Stimulated activated CD4-positive, alpha-beta T cell treated with anti-CD3 and anti-CD28 coated beads, Interleukin-4, amount 100 ng/mL, for 4 hours (primary cell): ENCODE measurements at places on chromosomes 12 and 14.

GRCh38 chr14:70641548-70642302 is at the start of gene TTC9:
Gene TTC9, plus strand, starts transcription at chr14:70641916. Its CDS starts 214 bp downstream, at chr14:70642130.
- no peak for DNase-seq

- DNase-seq: no peak
Observed at GRCh38 chr14:101083564-101084435, 180.3 kb upstream of the RTL1 start.

GRCh38 chr14:79407572-79407971 is 803.7 kb downstream of the DIO2 start:
- DNase-seq: no peak

DNA sequence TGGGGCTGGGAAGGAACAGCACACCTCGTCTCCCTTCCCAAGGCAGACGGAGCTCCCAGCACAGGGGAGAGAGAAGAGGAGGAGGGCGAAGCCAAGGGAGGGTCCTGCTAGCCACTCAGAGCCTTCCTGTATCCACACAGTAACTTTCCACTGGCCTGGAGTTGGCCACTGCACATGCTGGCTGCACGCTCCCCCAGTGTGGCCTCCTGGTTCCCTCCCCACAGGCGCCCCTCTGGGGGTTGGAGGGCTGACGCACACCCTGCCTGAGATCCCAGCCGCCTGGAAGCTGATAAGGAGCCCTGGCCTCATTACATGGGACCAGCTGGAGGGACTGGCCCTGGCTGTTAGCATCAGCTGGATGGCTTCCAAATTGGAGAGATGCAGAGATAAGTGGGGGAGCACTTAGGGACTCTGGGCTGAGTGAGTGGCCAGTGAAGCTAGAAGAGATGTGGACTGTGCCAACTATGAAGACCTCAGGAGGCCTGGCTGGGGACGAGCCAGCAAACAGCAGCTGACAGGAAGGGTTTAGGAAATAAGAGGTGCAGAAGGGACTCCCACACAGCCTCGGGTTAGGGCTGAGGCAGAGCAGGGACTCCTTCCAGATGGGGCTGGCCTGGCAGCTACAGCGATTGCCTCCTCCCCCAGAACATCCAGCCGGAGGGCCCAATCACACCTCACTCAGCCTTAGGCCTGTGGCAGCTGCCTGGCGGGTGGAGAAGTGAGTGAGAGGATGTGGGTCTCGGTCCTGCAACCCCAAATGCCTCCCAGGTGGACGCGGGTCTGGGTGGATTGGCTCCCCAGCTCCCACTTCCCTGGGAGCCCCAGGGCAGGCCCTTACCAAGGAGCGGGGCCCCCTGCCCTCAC is 26.3 kb upstream of the BCDIN3D start:
- DNase-seq: no peak

DNA sequence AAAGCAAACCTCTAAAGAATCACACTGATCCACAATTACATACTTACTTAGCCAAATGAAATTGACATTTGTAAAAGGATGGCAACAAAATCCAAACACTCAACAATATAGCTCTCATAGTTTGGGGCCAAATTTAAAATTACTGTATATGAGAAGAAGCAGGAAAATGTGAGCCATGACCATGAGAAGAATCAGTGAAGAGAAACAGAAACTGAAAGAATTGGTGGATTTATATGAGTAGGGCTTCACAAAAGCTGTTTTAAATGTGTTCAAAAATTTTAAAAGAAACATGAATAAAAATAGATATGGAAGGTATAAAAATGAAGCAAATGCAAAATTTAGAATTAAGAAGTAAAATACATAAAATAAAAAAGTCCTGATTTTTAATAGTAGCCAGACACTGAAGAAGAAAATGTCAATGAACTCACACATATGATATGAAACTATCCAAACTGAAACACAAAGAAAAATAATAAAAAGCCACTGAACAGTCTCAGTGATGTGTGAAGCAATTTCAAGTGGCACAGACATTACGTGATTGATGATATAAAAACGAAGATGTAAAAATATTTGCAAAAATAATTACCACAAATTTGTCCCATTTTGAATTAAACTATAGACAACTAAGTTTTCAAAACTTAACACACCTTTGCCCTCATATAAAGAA is 87.9 kb upstream of the MDGA2 start:
- DNase-seq: no peak

DNA sequence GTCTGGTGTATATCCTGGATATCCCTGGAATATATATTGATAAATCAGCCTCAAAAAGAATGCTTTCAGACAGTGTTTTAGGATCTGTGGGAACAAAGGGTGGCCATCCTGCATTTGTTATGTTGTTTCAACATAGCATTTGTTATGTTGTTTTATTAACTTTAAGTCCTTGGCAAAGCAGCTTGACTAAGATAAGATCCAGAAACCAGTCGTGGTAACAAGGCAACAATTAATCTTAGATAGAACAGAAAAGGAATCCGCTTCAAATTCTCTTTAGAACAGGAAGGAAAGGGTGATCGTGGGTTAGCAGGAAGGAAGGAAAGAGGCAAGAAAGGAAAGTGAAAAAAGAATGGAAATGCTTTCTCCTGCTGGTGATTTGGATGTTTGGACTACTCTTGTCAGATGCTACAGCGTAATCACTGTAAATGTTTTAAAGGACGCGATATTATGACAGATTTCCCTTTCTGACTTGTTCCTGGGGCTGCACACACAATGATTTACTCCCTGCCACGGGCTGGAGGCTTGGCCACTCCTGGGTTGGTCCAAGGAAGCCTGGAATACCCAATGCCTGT is 443.3 kb downstream of the DPF3 start:
- no peak for DNase-seq

GRCh38 chr12:121723200-121723599 is 10.6 kb downstream of the TMEM120B start:
- DNase-seq: no peak

DNA sequence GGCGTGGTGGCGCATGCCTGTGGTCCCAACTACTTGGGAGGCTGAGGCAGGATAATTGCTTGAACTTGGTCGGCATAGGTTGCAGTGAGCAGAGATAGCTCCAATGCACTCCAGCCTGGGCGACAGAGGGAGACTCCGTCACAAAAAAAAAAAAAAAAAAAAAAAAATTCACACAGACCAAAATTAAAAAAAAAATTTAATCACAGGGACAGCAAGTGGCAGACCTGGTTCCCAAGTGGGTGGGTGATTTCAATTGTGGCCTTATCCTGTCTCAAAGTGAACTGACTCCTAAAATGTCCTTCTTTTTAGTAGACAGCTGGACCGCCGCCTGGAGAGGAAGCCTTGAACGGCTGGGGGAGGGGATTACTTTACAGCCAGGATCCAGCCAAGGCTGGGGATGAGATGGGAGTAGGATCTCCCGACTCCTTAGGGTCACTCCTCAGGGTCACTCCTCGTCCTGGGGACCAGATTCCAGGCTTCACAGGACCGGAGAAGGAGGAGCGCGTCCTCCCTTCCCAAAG is 1.5 kb upstream of the KCNH3 start:
- DNase-seq: no peak

DNA sequence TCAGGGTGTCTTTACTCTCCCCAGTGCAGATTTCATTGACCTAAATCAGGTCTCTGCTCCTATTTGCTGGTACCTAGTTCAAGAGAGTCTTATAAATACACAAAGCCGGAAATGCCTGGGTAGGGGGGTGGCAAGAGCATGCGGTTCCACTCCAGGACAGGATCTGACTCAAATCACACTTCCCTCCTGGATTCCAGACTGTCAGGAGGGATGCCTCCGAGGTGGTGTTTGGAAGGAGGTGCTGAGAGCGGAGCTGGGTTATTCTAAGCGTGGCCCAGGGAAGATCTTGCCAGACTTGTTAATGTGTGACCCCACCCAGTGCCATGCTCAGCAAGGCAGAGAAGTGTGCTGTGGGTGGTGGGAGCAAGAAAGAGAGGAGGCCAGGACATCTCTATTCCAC is 49.8 kb downstream of the B4GALNT3 start:
- no peak for DNase-seq

DNA sequence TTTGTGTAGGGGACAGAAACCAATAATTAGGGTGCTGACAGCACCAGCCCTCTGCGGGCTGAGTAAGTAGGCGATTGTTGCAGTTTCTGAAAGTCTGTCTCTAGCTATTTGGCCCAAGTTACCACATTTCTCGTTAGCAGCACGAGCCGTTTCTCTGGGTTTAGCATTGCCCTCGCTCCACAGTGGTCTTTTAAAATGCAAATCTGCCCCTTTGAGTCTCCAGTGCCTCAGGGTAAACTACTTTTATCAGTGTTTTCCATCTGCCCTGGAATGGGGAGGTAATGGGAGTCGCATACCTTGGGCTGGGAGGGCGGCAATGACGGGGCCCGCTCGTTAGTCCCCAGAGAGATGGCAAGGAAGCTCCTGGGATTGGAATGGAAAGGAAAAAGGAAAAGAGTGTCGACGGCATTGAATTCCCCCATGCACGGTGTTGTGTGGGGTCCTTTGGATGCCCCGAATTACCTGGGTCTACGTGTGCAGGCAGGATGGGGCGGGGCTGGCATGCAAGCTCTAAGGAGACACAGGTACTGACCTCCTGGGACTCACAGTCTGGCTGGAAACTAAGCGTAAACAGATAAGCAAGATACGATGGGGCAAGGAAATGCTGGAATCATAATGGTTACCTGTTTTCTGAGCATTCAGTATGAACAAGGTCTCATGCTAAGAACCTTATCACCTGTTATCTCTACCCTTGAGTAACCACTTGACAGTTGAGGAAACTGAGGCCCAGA is 131.8 kb upstream of the MAP1LC3B2 start:
- DNase-seq: no peak

GRCh38 chr14:55715889-55716288 is 135.9 kb downstream of the KTN1 start:
- no peak for DNase-seq

- DNase-seq: no peak
Observed at GRCh38 chr12:15545334-15545733, 223.0 kb downstream of the PTPRO start.

GRCh38 chr14:46769292-46769691 is 117.7 kb upstream of the RPL10L start:
- DNase-seq: no peak

DNA sequence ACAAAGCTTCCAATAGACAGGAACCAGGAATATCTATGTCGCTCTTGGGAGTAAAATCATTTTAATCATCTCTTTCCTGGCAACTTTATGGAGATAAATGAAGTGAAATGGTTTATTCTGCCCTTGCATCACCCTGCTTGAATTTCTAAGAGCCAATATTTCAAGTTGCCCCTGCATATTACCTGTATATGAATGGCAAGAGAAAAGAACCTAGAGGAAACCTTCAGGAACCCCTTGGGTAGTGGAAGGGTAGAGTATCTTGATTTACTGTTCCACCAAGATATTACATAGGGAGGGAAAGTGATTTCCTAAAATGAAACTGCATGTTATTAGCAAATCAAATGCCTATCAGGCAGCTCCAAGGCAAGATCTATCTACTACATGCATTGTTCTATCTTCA is 308.4 kb upstream of the NAV3 start:
- no peak for DNase-seq

- no peak for DNase-seq
Observed at GRCh38 chr14:27506272-27506671, 908.4 kb upstream of the NOVA1 start.

GRCh38 chr12:120651821-120652220 is 11.4 kb downstream of the CABP1 start:
- DNase-seq: no peak

DNA sequence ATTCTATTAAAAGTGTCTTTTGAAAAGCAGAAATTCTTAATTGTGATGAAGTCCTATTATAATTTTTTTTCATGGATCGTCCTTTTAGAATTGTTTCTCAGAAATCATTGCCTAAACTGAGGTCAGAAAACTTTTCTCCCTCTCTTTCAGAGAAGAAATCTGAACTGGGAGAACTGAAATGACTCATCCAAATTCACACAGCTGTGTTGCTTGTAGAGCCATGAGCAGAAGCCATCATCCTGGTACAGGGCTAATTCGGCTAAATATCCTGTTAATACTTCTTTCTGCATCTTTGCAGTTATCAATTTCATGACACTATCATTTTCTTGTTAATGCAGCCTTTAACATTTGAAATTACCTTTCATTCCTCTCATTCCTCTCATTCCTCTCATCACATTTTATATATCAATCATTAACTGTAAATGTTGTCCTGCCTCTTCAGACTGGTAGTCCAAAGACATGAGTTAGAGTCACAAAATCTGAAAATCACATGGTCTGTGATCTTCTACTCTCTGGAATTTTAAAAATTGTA is 15.5 kb downstream of the SLC15A5 start:
- no peak for DNase-seq

- no peak for DNase-seq
Observed at GRCh38 chr12:61821381-61821780, 438.8 kb upstream of the USP15 start.

- no peak for DNase-seq
Observed at GRCh38 chr14:76348898-76349297, 27.0 kb upstream of the ESRRB start.
